ENCODE measurements at places on chromosomes 13 and 19.
A peak's percentile ranks its signal among the peaks of the same experiment; 100 is the strongest.

DNA sequence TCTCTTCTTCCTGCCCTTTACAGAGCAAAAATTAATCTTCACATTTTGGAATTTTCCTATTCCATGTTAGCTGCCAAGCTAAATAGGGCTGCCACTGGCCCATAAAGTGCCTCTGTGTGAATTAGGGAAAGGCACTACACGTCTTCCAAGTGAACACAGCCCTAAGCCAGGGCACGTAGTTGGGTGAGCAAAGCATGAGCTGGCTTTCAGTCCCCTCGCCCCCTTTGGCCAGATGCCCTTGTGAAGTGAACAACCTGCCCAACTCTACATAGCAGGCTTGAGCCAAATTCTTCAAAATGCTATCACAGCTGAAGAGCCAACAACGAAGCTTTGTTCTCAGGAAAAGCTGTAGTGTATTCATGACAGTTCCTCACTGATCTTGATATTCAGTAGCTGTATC is 213.1 kb downstream of the OXGR1 start:
- DNase-seq = no peak

- no peak for DNase-seq
These were observed 27.9 kb downstream of the ZBTB7A start for GRCh38 chr19:4038661-4039423.

DNA sequence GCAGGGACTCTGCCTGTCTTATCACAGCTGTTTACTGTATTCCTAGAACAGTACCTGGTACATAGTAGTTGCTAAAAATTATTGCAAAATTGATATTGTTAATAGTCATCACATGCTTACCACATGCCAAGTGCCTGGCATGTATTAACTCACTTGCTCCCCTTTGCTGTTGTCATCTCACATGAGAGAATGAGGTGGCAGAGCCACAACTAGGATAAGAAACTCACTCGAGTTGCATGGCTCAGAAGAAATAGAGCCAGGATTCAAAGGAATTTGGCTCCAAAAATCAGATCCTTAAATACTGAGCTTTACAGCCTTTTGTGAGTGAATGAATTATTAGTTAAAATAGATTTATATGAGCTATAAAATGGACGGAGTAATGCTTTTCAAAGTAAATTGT is 42.6 kb downstream of the B3GLCT start:
- no peak for DNase-seq

DNA sequence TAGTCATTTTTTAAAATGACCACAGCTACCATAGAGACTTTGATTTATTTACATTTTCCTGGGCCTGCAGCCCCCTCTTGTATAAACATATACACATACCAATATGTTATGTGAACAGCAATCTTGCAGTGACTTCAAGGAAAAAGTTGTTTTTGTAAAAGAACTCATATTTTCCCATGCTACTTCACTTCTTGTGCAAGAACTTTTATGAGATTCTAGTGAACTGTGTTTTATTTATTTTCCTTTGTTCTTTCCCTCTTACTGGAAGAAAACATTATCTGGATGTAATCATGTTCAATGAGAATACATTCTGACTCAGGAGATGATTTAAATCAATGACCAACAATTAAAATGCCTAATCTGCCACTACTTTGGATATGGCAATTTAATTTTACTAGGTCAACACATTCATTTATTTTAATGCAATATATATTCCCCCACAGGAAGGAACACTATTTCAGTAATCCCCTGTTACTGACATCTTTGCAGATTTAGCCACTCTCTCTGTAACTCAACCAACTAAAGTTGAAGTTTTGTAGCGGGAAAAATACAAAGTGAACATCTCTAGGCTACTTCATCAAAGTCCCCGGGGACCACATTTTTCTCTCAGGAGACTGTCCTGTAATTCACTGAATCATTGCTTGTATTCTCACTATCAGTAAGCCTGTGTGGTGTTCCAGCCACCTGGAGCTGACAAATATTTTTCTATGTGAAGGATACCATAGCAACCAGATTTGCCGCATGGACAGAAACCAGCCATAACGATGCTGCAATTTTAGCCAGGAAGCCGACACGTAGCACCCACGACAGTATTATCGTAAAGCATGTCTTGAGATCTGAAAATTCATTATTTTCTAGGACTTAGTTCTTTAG is 90.5 kb downstream of the STARD13 start:
- peak; percentile 92 for DNase-seq

DNA sequence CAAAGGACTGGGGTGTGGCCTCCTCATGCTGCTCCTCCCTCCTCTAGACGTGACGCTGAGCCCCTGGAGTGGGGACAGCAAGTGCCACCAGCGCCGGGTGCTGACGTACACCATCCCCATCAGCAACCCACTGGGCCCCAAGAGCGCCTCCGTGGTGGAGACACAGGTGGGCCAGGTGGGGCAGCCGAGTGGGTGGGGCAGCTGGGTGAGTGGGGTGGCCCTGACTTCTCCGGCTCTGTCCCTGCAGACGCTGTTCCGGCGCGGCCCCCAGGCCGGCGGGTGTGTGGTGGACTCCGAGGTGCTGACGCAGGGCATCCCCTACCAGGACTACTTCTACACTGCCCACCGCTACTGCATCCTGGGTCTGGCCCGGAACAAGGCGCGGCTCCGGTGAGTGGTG is 11.1 kb upstream of the SCN1B start:
- DNase-seq = no peak

DNA sequence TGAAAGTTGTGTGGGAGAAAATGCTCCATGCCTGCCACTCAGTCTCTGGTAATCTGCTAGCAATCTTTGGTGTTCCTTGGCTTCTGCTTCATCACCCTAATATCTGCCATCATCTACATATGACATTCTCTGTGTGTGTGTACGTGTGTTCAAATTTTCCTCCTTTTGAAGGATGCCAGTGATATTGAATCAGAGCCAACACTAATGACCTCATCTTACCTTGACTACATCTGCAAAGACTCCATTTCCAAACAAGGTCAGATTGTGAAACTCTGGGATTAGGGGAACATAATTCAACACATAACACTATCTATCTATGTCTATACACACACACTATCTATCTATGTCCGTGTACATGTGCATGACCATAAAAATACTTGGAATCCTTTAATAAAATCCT is 81.4 kb upstream of the IRS2 start:
- no peak for DNase-seq

DNA sequence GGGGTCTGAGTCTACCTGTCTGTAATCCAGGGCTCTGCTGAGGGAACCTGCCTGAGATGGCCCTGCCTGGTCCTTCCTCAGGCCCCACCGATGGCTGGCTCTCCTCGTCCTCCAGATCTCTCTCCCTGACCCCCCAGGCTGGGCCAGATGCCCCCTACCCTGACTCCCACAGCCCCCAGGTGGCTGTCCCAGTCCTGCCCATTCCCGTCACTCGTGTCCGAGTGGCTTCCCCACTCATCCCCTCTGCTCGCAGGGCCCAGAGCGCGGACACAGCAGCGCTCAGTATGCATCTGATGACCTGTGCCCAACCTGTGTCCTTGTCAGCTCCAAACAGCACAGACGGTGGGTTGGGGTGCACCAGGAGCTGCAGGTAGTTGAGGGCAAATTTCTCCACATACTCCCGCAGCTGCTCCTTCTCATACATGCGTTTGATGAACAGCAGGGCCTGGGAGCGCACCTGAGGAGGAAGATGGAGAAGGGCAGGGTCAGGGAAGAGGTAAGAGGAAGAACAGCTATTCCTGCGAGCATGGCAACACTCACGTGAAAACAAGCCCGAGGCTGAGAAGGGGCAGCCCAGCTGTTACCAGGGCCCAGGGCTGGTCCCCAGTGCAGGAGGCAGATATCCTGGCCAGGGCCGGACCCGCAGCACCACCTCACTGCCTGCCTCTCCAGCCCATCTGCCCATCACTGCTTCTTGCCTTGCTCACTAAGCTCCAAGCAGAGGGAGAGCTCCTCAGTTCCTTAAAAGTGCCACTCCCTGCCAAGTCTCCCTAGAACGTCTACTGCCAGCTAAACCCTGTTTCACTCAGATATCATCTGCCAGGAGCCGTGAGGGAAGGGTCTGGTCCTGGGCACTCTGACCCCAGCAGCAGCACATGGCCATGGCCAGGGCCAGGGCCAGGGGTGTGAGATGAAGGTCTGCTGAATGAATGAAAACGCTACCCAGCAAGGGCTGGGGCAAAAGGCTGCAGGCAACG is 11.1 kb upstream of the RSPH6A start:
- DNase-seq = no peak

GRCh38 chr13:110286833-110287819 is 19.8 kb downstream of the COL4A1 start:
- DNase-seq = no peak

DNA sequence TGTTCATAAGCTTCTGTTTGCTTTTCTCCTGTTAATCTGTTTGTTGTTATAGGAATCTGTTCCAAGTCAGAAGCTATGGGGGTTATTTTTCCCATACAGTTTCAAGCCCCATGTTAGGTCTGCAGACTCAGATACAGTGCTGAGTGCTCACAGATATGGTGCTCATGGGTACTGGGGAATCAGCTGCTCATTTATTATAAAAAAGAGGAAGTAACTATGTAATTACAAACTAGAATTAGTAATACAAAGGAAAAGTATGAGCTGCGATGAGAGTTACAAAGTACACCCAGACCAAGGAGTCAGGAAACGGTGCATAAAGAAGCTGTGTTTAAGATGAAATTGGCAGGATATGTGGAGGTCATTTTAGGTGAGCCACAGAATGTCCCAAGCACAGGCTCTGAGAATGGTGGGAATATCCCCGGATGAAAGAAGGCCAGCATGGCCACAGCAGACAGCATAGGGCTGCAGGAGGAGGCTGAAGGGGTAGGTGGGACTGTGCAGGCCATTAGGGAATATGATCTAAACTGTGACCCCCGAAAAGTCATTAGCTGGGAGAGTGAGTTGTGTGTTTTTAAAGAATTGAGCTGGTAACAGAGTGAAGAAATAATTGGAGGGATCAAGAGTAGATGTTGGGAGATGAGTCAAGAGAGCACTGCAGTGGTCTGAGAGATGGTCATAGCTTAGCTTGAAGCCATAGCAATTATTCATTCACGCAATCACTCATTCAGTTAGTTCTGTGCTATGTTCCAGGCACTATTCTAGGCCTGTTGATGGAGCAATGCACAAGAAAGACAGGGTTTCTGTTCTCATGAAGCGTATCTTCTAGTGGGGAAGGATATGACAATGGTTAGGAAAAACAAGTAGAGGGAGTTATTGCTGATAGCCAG is 177.4 kb upstream of the UBL3 start:
- no peak for DNase-seq

DNA sequence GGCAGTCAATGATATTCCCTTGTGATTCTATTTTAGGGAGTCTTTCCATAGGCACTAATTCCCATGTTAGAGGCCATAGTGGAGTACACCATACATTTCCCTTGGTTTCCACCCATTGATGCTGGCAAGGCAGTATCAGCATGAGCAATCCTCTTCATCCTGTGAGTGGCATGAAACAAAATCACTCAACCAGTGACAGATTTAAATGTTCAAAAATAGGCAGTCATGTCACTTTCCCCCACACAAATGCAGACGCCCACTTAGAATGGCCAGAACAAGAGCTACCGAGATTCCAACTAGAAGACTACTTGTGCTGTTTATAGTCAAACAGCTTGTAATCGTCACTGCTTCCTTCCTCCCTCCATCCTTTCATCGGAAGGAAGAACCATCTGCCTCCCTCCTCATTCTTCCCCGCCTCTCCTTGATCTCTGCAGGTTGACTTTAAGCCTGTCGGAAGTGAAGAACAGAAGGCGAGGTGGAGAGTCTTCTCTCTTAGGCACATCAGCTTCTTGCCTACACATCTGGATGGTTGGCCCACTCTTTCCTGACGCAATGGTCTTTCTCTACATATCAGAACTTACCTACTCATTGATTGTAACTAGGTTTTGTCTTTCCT is 22.6 kb downstream of the RASL11A start:
- no peak for DNase-seq

GRCh38 chr19:46678110-46678732 is 17.2 kb upstream of the DACT3 start:
- no peak for DNase-seq

GRCh38 chr13:112893207-112893569 is 75.8 kb upstream of the MCF2L start:
- DNase-seq = no peak

GRCh38 chr13:28471421-28471820 is 23.5 kb downstream of the FLT1 start:
- DNase-seq = no peak

GRCh38 chr19:18520848-18521691 is 800 bp downstream of the ELL start:
- DNase-seq = no peak

GRCh38 chr19:46546194-46546896 is 50.7 kb upstream of the PNMA8B start:
- DNase-seq = no peak

GRCh38 chr13:100476963-100477362 is 111.6 kb downstream of the GGACT start:
- DNase-seq = no peak

DNA sequence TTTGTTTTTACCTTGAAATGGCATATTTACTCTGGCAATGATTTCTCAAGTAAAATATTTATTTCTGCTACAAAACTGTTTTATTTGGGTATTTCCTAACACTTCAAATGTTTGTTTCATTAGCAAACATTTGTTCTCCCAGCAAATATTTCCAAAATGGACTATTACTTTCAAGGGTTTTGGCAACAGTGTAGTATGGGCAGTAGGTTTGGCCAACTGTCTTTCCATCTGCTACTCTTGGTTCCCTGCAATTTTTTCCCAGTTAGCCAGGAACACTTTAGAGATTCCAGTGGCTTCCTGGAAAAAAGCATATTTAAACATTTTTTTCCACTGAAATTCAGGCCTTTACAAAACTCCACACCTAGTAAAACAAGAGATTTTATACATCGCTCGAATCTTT is 466.6 kb downstream of the SLITRK6 start:
- no peak for DNase-seq

DNA sequence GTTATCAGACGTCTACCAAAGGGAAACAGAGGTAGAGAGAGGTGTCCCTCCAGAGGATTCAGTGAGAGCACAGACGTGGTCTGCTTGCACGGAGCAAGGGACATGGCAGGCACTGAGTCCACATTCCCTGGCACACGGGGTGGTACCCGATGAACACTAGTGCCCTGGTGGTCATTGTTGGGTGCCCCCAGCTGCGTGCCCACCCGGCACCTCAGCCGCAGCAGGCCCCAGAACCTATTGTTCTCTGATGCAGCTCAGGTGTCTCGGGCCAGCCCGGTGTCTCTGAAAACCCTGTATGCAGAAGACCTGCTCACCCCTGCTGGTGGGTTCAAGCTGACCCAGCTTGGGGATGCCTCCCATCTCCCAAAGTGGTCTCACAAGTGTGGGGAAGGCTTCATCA is 11.9 kb downstream of the SUGP1 start:
- no peak for DNase-seq

DNA sequence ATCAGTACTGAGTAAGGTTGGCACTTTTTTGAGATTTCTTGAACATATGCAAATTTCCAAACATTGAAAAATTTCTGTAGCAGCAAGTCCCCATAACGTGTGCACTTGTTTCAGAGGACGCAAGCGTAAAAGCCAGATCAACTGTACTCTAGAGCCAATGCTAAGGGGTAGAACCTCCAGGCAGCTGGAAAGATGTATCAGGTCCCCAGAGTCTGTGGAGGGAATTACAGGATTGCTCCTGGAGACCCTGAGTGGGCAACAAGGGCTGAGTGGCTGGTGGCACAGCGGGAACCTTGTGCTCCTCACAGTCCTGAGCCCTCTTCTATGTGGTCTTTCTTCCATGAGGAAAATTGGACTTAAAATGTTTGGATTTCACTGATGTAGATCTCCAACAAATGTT is 53.9 kb upstream of the AMER2 start:
- no peak for DNase-seq

All from brain pericyte (primary cell).